Natural killer cell treated with Interleukin-12 subunit alpha and Interleukin-12 subunit beta and Interleukin-15 and Interleukin-18, amount 100 ng/mL, for 72 hours (primary cell): ENCODE measurements at places on chromosomes 7 and 10.

DNA sequence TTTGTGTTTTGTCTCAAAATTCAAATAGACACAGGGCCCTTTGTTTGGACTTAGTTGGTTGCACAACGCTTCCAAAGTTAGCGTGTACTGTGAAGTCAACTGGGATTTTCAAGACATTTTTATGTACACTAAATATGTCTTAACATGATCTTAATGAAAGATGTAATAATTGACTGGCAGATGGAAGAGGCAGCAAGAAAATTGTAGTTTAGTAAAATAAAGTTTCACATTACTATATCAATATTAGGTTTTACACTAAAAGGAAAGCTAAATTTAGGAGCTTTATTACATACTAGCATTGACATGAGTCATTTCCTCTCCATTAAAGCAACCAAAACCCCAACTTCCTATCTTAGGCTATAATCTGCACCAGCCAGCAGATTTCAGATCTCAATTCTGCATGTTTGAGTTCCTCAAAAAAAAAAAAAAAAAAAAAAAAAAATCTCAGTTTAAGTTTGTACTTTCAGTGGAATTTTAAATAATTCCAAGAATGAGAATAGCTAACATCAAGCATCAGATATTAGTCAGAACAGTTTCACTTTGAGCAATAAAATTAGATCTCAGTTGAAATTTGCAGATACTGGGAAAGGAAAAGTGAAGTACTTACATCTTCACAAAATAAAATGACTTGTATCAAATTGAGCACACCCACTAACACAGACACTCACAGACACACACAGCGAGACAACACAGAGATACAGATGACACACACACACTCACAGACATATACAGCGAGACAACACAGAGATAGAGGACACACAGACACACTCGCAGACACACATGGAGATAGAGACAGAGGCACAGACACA is 346.6 kb upstream of the KLF6 start:
- no peak for DNase-seq

DNA sequence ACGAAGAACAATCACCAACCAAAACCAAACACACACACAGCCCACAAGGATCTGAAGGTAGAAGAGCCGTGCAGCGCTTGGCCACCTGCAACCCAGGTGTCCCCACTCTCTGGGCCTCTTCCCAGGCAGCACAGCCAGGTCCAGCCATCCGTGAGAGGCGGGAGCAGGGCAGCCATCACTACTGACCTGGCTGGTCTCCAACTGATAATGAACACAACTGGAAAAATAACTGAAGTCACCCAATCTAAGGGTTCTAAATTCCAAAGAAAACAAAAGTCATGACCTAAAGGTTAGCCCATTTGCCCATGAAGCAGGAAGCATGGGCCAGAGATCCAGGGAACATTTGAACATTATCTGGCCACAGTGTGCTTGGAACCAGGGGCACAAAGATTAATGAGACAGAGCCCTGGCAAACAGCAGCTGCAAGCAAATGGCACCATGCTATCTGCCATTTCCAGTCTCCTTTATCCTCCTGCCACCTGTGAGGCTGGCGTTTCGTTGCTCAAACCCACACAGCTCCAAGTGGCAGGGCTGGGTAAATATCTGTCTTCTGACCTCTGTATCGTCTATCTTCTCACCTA is 207.9 kb downstream of the TNS3 start:
- DNase-seq, result no peak

- no peak for DNase-seq
Observed at GRCh38 chr10:36220151-36220550, 578.1 kb upstream of the FZD8 start.

DNA sequence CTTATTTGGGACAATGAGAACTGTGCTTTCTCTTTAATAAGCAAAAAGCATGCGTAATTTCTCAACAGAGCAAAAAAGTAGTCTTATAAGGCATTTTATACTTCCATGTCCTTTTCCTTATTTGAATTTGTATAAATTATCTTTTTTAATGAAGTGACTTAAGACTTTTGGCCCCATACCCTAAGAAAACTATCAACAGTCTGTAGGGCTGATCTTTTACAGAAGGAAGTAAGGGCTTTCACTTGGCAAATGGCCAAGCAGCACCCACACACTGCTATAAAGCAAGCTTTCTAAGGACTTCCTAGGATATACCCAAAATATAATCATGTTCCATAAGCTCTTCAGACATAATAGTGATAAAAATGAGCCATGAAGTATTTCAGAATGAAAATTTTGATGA is 3.4 kb downstream of the CRPPA start:
- DNase-seq, result no peak

GRCh38 chr10:63518690-63519288 is 2.4 kb upstream of the REEP3 start:
- DNase-seq, result no peak

GRCh38 chr10:29246449-29246848 is 42.4 kb upstream of the LYZL1 start:
- no peak for DNase-seq

DNA sequence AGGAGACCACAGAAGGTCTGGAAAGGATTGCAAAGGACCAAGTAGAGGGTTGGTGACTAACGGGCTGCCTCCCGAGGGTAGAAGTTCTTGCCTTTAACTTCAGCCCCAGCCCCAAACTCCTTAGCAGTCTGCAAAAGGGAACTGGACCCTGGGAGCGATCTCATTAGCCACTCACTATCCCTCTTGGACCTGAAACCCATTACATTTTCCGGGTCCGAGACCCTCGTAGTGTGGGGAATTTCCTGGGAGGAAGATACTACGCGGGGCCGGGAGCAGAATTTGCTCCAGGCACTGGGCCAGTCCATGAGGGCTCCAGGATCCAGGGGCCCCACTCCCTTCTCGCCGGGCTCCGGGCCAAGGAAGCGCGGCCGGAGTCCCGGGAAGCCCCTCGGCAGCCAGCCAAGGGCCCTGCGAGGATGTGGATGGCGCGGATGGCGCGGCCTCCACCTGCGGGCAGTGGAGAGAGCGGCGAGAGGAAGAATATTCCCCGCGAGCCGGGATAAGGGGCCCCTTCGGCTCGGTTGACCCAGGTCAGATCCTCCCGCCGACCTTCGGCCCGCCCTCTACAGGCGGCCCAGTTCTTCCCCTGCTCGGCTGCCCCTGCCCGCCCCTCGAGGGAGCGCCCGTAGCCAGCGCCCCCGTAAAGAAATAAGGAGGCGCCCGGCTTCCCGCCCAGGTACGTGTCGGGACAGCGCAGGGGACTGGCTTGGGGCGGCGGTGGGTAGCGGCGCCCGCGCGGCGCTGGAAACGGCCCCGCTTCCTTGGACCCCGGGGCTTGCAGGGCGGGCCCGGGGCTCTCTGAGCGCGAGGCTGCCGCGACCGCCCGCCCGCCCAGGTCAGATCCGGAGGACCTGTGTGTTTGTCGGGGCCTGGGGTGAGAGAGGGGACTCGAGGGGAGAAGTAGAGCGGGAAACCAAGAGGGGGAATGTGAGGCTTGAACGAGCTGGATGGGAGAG is at the start of gene MYO3A:
Gene MYO3A, plus strand, starts transcription at position 577 of the 956 bp plus-strand sequence. CDS start 17,882 bp downstream, outside the sequence.
- DNase-seq, result no peak

DNA sequence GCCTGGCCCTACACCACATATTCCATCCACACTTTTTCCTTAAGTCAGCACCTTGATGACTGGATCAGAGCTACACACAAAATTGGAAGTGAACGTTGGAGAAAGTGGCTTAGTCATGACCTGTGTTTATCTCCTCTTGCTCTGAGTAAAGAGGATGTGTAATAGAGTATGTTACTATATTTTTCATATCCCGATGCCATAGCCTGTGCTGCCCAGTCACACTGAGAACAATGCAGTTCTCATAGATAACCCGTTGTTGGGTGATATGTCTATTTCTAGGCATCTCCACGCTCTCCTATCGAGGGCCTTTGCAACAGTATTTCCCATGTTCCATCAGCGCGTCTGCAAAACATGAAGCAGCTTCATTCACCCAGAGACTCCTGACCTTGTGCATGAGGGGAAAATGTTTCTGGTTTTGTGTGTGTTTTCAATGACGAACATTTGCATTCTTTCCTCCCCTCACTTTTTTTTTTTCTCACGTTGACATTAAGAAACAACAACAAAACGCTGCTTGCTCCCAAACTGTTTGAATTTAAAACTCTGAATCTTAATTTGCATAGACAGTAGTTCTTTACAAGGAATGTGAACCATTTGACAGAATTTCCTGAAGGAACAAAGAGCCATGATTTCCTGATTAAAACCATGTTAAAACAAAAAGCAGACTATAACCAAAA is 43.4 kb downstream of the GRK5 start:
- DNase-seq, result no peak
